ENCODE measurements at places on chromosomes 7 and 10.

DNA sequence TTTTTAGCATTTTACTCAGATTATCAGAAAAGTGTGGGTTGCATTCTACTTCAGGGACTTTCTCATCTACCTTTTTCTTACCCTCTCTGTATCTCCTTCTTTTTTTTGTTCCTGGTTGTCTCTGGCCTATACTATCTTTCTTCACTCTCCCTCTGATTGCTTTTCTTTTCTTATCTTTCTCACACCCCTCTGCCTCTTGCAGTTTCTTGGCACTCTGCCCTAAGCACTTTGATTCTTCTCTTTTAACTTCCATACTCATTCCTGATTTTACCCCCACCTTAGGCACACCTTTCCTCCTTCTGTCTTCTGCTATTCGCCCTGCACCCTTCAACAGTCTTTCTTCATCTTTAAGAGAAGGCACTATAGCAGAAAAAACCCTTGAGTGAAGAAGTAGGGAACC is 92.8 kb upstream of the HPS1 start:
- no peak for DNase-seq

GRCh38 chr7:95545007-95545615 is 51.2 kb downstream of the PDK4 start:
- peak; percentile 62 for DNase-seq

DNA sequence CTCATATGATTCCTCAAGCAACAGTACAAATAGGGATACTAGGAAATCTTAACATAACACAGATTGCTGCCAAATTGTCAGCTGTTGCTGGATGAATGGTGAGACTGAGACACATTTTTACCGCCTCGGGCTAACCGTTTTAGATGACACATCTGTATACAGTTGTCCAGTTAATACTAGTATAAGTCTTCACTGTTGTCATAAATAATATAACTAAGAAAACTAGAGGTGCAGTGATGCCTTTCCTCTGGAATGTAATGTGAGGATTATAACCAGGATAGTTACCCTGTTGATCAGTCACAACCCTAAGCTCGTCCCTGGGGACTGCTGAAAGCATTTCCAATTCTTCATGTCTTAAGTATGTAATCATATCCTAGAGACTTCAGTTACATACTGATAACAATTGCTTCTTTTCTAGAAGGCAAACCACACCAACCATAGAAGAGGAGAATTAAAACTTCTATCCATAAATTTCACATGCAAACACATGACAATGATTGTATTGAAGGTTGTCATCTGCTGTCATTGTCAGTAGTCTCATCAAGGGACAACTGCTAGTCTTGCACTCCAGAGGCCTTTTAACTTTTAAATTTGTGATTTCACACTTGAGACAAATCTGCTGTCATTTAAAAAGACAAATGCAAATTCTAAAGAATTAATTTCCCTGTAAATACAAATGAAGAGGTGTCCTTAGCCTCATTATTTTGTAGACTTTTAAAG is 100.4 kb upstream of the SEMA3D start:
- no peak for DNase-seq

DNA sequence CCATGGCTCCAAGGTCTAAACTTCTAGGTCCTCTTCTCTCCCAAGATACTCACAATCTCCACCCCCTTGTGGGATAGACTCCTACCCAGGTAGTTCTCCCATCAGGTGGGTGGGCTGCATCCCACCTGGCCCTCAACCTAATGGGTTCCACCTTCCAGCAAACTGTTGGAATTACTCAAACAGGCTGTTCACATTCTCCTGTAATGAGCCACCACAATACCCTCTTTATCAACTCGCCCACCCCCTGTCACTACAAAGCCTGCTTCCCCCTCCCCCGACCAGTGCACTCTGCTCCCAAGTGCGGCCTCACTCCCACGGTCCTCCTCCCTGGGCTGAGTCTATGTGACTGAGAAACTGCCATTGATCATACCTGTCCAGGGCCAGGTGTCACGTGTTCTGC is 10.4 kb upstream of the HTR5A start:
- no peak for DNase-seq

DNA sequence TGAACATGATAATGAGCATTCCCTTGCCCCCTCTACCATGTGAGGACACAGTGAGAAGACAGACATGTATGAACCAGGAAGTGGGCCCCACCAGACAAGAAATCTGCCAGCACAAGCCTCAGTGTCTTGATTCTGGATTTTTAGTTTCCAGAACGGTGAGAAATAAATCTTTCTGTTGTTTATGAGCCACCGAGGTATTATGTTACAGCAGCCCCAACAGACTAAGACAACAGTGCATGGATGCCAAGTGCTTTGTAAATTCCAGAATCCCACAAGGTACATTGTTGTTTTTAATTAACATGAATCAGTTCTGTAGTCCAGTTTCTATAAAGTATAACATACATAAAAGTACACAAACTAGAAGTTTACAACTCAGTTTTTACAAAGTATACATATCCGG is 162.2 kb downstream of the ARHGAP21 start:
- DNase-seq, result no peak

- no peak for DNase-seq
These were observed 3.2 kb downstream of the FIS1 start for GRCh38 chr7:101241443-101242349.

DNA sequence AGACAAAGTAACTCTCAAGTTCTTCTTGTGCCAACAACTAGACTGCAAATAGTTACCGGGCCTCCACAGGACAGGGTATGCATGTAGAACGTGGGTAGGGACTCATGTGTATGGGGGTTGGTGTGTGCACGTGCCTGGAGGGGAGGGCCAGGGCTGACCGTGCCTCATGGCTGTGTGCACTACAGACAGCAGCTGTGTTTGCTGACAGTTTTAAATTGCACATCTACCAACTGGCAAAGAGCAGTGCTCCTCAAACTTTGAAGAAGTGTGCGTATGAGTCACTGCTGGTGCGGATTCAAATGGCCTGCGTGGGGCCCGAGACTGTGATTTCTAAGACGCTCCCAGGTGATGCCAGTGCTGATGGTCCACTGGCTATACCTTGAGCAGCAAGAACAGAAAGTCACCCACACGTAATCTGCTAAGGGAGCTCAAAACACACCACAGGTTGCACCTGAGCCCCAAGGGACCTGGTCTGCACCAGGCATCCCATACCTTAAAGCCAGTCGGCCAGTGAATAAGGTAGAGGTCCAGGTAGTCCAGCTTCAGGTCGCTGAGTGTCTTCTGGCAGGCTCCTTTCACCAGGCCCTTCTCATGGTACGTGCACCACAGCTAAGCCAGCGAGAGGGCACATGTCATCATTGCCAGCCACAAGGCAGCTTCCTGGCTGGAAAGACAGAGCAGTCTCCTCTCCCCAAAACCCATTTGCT is 8.5 kb downstream of the AKR1B1 start:
- no peak for DNase-seq

DNA sequence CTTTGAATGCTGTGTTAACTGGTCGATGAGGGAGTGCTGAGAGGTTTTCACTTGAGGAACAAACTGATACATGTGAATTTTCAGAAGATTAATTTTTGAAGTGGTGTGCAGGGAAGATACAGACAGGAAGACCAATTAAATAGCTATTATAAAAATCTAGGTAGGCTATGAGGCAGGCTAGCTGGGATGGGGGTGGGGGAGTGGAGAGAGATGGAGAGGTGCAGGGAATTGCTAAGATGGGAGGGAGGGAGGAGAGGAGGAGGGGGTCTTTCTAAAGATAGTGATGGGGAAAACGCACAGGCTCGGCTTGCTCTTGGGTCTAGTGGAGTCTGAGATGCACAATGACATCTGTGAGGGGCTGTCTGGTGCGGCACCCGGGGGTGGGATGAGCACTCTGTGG is 15.2 kb downstream of the ATXN7L1 start:
- no peak for DNase-seq

DNA sequence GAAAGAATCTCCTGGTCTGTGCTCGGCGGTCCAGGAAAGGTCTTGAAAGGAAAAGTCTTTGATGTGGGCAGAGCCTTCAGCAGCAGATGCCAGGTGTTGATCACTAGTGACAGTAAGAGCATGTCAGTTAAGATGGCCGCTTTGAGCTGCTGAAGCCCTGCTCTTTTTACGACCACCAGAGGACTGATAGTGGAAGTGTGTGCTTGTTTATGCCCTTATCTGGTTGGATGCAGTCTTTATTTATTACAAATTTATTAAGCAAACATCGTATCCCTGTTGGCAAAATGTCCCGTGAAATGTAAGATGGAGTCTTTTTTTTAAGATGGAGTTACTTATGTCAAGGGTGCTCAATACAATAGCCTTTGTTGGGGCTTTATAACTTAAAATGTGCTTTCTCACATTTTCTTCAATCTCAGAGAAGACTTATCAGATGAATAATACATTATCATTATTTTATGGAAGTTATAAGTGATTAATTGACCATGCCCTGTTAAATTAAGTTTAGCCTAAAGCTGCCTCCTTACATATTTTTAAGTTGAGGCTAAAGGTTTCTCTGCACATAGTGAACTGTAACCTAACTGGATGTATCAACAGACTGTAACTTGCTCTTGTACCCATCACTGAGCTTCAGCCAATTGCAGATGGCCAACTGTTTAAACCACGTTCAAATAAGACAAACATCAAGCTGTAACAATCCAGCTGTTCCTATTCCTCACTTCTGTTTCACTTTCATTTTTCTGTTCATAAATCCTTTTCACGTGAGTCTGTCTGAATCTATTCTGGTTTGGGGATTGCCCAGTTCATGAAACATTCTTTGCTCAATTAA is 97.4 kb upstream of the PIK3CG start:
- DNase-seq, result no peak

- DNase-seq, result peak; percentile 38
These were observed 257.7 kb upstream of the NFE2L3 start for GRCh38 chr7:25894002-25894901.

GRCh38 chr10:43922335-43923280 is 273.9 kb upstream of the ZNF32 start:
- DNase-seq, result no peak

GRCh38 chr7:11345621-11346020 is 371.9 kb downstream of the PHF14 start:
- DNase-seq, result no peak

DNA sequence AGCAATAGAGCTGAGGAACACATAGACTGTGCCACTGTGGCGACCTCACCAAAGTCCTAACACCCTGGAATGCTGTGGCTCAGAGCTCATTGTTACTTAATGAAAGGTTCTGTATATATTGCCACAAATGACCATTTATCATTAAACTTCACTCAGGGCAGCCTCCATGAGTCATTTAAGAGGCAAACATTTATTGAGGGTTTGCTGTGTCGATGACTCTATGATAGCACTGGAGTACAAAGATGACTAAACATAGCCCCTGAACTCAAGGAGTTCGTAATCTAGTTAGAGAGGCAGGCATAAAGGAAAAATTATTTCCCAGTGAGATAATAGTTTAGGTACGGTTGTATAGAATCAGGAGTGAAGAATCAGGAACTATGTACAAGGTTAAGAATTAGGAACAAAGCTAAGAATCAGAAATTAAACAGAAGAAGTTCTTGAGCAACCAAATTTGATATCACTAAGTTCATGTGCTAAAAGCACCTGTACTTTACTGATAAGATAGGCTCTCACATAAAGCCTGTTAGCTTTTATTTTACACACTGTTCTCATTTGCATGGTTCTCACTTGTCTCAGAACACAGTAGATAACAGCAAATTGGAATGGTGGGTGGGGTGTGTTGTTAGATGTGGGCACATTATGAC is 7.9 kb downstream of the ENTPD7 start:
- DNase-seq, result no peak
